ENCODE measurements at places on chromosomes 11 and 22.

DNA sequence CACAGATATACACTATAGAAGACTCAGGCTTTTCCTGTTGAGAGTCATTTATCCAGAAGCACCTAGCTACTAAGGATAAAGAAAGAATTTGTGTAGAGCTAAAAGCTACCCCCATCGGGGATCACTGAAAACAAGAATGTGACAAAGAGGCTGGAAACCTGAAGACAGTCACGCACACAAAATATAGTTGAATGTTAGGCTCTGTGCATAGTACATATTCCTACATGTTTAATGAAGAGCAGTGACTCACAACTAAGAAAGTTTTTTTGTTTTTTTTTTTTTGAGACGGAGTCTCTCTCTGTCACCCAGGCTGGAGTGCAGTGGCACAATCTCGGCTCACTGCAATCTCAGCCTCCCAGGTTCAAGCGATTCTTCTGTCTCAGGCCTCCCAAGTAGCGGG, 8.4 kb downstream of the OR10V1 start:
- no peak for DNase-seq

GRCh38 chr11:8566613-8567210, 27.3 kb downstream of the STK33 start:
- DNase-seq, result no peak

- no peak for DNase-seq
Measured at GRCh38 chr11:75509020-75509720, 16.6 kb downstream of the GDPD5 start.

GRCh38 chr11:123261345-123262106, 66.5 kb upstream of the CLMP start:
- DNase-seq, result no peak

- DNase-seq, result no peak
Measured at GRCh38 chr11:76074148-76075095, 131.9 kb downstream of the WNT11 start.

GRCh38 chr11:7020183-7020917, at the start of the genes NLRP14 and ZNF214:
Gene NLRP14, plus strand, starts transcription at chr11:7020479. Its CDS starts 18,108 bp downstream, at chr11:7038587.
Gene ZNF214, minus strand, starts transcription at chr11:7020346. Its CDS starts 17,511 bp downstream, at chr11:7002835.
- no peak for DNase-seq

GRCh38 chr11:129855086-129855485, 39.4 kb downstream of the TMEM45B start:
- no peak for DNase-seq

DNA sequence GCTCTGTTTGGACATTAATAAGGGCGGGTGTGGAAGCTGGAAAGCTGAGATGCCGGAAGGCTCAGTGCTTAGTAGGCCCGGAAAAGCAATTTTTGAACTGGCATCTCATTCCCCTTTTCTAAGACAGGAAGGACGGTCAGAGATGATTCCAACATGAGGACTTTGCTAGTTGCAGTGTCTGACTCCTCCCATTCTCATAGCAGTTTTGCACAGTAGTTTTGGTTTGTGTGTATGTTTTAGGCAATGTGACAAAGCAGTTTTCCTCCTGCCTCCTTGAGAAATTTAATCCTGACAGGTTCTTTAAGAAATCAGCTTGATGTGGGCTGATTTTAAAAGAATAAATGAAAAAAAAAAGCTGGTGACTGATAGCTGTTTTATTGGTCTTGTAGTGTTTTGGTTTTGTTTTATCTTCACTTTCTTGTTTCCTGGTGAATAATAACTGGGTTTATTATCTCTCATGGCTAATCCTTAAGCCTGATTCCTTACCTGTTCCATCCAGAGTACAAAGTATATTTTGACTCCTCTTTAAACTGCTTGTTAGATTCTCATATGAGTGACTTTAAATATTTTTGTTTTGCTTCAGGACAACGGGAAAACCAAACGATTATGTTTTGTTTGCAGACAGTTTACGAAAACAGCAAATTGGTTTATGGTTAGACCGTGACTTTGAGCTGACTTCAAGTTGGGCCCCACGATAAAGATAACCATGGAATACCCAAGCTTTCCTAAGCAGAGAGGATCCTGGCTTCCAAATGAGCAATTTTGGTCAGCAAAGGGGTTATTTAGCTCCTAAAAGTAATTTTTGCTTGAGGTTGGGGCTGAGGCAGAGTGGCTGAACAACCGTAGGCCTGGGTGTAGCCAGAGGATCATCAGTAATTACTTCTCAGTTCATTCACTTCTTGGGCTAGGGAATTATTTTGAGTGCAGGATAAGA, 3.4 kb downstream of the PTPRJ start:
- no peak for DNase-seq

- no peak for DNase-seq
Measured at GRCh38 chr22:16964366-16964765, 43.7 kb downstream of the GAB4 start.

GRCh38 chr11:65058419-65059054, at the start of gene NAALADL1:
Gene NAALADL1, minus strand, starts transcription at chr11:65058553. Its CDS starts 32 bp downstream, at chr11:65058521.
- DNase-seq, result no peak

DNA sequence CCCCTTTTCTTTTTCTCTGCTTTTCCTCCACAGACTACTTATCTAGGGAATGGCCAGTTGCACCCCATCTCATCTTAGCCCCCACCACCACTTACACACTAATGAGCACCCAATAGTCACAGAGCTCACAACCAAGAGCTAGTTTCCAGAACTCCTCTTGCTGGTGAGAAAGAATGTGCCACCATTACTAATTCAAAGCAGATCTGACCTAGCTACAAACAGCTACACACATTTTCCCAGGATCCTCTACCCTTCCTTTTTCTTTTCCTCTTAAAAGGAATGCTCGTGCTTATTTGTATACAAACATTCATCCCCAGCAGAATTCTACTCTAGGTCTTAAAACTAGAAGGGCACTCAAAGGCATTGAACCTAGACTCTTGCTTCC, 136.8 kb downstream of the CD44 start:
- DNase-seq, result no peak

DNA sequence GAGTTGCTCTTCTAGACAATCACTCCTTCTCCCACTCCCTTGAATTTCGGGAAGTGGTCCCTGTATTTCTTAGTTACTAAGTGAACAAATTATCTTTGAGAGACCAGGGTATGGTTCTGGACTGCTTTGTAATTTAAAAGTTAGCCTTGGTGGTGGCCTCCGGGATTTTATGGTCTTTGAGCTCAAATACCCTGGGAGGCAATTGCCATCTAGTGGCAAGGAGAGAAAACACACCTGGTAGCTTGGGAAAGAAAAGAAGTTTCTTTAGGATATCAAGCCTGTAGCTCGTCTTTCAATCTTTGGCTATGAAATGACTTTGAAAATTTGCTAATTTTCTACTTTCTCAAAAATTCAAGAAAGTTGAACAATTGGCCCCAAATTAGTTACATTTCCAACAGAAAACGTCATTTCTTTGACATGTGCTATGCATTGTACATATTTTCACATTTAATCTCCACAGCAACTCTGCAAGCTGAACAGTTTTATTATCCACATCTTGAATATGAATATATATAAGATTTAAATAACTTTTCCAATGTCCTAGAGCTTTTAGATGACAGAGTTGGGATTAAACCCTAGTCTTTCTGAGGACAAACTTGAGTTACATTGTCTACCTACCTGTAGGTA, 39.1 kb downstream of the MMP27 start:
- no peak for DNase-seq

DNA sequence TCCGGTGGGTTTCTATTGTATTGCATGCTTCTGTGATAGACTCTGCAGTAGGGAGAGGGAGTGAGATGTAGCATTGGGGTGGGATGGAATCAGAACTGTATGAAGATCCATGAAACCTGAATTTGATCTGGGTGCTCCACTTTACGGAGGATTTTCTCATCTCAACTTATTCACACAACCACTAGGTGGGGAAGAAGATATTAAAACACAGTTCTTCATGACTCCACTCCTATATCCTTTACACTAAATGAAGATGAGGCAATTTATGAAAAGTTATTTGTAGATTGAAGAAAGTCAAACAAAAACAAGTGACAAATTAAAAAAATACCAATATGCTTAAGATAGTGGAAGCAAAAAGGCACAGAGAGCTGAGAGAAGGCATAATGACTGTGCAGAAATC, 92.6 kb upstream of the PDGFD start:
- no peak for DNase-seq

GRCh38 chr11:34264303-34265110, 93.3 kb downstream of the ABTB2 start:
- DNase-seq, result no peak

- no peak for DNase-seq
Measured at GRCh38 chr22:36252754-36253522, at the start of gene APOL1. Gene APOL1, plus strand, starts transcription at chr22:36253133. Its CDS starts 1,823 bp downstream, at chr22:36254956.

- no peak for DNase-seq
Measured at GRCh38 chr11:126864934-126865333, 135.6 kb downstream of the KIRREL3 start.

Data from stimulated activated CD8-positive, alpha-beta memory T cell treated with anti-CD3 and anti-CD28 coated beads, Interleukin-7, amount 100 ng/mL, for 1 hour (primary cell).